NCI-H187 (cell line): ENCODE measurements at places on chromosomes 16 and 17.

DNA sequence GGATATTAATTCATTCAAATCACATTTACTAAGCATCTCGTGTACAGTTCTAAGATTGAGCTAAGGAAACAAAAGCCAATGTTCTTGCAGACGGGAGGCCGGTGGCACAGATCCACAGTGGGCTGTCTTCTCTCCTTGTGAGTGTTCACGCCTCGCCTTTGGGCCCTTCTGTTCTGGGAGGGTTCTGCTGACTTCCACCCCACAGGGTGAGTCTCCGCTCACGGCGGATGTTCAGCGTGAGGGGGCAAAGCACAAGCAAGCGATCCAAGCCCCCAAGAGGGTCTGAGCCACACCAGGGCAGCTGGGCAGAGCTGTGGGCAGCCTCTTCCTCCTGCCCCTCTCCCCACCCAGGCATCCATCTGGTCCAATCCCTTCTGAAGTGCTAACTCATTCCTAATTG lies 84.3 kb upstream of the DOC2B start:
- no peak for DNase-seq

GRCh38 chr17:62800585-62800984 lies 7.5 kb downstream of the MARCHF10 start:
- DNase-seq = no peak

DNA sequence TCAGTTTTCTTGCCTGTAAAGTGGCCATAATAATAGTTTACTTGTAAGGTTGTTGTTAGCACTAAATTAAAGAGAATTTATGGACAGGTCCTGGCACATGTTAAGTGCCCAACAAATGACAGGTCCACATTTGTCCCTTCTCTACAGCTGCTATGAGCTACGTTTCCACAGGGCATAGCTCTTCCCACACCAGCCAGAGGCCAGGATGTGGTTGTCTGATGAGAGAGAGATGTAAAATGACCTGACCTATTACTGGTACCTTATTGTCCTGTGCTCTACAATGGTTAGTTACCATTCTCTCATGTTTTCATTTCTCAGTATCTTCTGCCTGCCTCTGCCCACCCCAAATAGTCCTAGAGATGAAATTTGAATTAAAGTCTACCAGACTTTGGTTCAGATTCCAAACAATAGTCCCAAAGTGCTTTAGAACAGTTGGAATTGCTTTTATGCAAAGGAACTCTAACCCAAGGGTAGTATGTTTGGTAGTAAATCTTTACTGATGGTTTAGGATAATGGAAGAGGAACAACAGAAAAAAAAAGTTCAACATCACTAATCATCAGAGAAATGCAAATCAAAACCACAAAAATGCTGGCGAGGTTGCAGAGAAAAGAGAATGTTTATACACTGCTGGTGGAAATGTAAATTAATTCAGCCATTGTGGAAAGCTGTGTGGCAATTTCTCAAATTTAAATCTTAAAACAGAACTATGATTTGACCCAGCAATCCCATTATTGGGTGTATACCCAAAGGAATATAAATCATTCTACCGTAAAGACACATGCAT lies 57.1 kb upstream of the ANKFN1 start:
- no peak for DNase-seq

DNA sequence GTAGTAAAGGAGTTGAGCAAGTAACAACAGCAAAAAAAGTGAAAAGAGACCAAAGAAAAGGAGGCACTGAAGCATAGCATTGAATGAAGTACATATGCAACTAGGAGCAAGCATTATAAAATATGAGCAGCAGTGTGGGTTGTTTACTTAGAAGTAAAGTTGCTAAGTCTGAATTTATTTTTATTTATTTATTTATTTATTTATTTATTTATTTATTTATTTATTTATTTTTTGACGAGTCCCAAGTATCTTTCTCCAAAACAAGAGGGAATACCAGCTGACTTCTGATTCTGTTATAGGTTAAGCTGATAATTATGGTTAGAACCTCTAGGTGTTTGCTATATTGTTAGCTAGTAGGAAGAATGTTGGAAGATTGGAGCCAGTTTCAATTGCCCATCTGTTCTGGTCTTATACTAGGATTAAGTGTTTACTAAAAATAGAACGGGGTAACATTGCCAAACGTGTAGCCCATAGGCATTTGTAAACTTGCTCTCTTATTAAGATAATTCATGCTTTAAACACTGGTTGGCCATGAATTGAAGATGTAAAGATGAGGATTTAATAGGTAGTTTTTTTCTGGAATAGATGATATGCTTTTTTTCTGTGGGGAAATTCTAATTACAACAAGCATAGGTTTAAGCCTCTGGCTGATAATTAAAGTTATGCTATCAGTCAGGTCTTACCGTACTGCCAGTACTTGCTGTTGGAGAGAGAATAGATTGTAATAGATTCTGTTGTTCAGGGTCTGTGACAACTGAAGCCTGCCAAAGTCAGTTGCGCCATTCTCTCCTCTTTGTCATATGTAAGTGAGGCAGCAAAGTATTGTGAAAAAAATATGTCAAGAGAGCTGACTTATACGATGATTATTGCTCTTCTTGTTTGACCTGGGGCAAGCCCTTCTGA lies 66.7 kb downstream of the PPM1E start:
- DNase-seq = no peak

DNA sequence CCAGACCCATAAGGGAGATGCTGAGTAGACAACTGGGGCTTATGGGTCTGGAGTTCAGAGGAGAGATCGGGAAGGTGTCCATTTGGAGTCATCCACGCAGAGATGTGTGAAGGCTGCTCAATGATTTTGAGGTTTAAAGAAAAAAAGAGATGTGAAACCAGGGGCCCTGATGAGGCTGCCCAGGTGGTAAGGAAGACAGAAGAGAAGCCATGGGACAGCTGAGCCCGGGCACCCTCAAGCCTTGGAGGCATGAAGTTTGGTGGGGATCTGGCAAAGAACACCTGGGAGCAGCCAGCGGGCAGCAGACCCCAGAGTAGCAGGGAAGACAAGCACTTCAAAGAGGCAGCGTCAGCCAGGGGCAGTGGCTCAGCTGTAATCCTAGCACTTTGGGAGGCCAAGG lies 20.8 kb upstream of the MYO15B start:
- DNase-seq = no peak

GRCh38 chr16:31215287-31216162 lies 1.4 kb downstream of the PYDC1 start:
- no peak for DNase-seq

GRCh38 chr17:11651089-11651488 lies 52.8 kb downstream of the DNAH9 start:
- no peak for DNase-seq

DNA sequence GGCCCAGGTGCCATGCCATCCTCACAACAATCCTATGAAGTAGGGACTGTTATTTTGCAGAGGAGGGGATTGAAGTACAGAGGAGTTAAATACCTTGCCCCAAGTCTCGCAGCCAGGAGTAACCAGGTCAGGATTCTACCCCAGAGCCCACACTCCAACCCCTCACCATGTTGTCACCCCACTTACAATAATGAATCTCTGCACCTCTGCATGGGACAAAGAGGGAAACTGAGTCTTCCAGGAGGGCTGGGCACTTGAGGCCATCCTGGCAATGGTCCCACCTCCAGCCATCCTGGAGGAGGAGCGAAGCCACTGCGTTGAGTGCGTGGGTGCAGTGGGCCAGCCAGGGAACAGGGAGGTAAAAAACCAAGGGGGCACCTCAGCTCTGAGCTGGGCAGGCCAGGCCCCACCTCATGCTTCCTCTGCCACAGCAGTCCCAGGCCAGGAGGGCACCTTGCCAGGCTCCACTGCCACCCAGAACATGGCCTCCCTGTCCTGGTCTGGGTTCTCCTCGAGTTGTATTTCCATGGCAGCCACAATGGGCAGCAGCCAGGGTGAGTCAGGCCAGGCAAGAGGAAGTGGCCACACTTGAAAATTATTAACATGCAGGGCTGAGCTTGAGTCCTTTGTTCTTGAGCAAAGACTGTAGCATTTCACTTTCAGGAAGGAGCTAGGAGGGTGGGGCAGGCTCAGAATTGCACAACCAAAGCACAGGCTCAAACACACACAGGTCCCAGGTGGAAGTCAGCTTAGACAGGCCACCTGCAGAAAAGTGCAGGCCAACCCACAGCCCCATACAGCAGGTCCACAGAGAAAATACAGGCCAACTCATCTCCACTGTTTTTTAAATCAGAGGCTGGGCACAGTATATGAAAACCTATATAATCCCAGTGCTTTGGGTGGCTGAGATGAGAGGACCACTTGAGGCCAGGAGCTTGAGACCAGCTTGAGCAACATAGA lies 52.1 kb downstream of the CUEDC1 start:
- peak; percentile 72 for DNase-seq

- DNase-seq = peak; percentile 45
These were observed 36.5 kb downstream of the GSE1 start for GRCh38 chr16:85649411-85650134.
